ENCODE measurements at places on chromosomes 1 and 21. TPM values are rescaled to one million over a fixed set of nuclear protein-coding genes. Genes with fewer than 3 reads are reported as not detected.

Gene NR1I3
- polyA plus RNA-seq = not detected

Gene KCNJ15
- polyA plus RNA-seq = 0.04 TPM

Gene LAPTM5
- 1,519 TPM for polyA plus RNA-seq

Gene G0S2
- polyA plus RNA-seq = 6.2 TPM

Gene LRRC71
- polyA plus RNA-seq = not detected

Gene PRDM15
- polyA plus RNA-seq = 23.7 TPM

- H3K4me1 ChIP-seq = no peaks in the 10 kb centered on the region
- H3K27me3 ChIP-seq = no peaks in the 10 kb centered on the region
- no peak overlapping the region for H3K27ac ChIP-seq
- H3K4me3 ChIP-seq = no peak overlapping the region
- H3K36me3 ChIP-seq = no peaks in the 10 kb centered on the region
These were observed 305.5 kb downstream of the NFIA start for GRCh38 chr1:61387829-61388228.

DNA sequence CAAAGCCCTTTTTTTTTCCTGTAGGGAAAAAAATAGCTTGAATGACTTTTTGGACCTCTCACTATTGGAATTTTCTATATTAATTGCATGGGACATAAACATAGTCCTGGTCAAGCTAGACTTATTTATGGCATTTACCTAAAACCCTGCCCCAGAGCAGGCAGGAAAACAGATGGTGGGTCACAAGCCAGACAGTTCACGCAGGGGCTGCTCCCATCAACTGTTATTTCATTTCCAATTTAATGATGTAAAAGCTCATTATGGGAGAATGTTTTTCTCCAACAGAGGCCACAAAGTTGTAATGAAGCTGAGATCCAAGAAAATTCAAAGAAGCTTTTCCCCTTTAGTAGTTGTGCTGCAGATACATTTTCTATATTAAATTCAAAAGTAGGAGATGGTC, 99.2 kb downstream of the SGIP1 start:
- no peaks in the 10 kb centered on the region for H3K4me1 ChIP-seq
- H3K36me3 ChIP-seq = no peaks in the 10 kb centered on the region
- H3K27ac ChIP-seq = no peak overlapping the region
- no peak for DNase-seq
- H3K27me3 ChIP-seq = no peaks in the 10 kb centered on the region
- no peak overlapping the region for H3K4me3 ChIP-seq

GRCh38 chr1:206595581-206596318, 16.5 kb downstream of the EIF2D start:
- no peaks in the 10 kb centered on the region for H3K4me1 ChIP-seq
- H3K4me3 ChIP-seq = no peak overlapping the region
- no peak overlapping the region for H3K27ac ChIP-seq
- no peaks in the 10 kb centered on the region for H3K27me3 ChIP-seq
- DNase-seq = no peak

- no peak overlapping the region for H3K27ac ChIP-seq
- no peak for DNase-seq
- H3K4me1 ChIP-seq = no peaks in the 10 kb centered on the region
- no peaks in the 10 kb centered on the region for H3K27me3 ChIP-seq
These were observed 12.6 kb downstream of the PIGP start for GRCh38 chr21:37060296-37060695.

GRCh38 chr1:174408146-174408545, 39.6 kb upstream of the GPR52 start:
- no peaks in the 10 kb centered on the region for H3K4me1 ChIP-seq
- H3K27me3 ChIP-seq = no peaks in the 10 kb centered on the region
- H3K27ac ChIP-seq = no peak overlapping the region
- no peak for DNase-seq
- no peak overlapping the region for H3K4me3 ChIP-seq
- peaks cover 1% of the 10 kb centered on the region for H3K36me3 ChIP-seq

DNA sequence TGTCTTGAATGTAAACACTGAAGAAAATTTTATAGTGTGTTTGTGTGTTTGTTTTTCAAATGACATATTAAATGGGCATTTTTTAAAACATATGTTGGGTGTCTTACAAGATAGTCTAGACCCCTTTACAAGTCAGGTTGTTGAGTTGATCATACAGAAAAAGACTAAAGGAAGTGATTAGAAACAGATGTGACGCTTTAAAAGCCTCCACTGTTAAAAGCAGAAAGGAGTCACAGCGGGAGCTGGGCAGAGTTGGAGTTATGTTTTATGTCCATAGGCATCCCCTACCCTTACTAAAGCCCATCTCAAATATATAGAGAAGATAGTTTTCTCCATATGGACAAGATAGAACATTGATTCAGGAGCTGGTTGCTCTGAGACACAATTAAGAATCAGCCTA, 393.9 kb downstream of the PLPP3 start:
- H3K36me3 ChIP-seq = no peaks in the 10 kb centered on the region
- H3K4me1 ChIP-seq = no peaks in the 10 kb centered on the region
- no peak overlapping the region for H3K4me3 ChIP-seq

GRCh38 chr1:13723810-13724209, 23.8 kb downstream of the PRDM2 start:
- H3K36me3 ChIP-seq = peaks cover 25% of the 10 kb centered on the region
- no peaks in the 10 kb centered on the region for H3K27me3 ChIP-seq

DNA sequence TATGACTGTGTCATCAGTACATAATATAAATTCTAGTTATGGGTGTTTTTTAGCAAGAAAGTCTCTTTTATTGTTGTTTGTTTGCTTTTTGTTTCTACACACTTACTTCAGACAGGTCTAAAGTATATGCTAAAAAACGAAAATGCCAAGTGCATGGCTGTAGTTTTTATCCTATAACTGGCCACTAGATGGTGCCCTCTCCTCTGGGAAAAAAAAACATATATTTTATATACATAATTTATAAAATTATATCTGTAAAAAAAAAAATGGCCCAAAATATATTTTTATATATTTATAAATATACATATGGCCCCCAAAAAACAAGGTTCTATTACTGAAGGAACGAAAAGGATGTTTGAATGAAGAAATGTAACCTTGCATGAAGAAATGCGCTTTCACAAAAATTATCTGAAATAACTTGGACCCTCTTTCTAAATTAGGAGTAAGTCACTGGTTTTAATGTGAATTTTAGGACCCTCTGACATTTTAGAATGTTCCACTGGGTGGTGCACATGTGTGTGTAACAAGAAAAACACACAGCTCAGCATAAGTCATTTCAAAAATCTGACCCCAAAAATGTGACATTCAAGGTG, 93.5 kb downstream of the TTLL7 start:
- no peak overlapping the region for H3K27ac ChIP-seq
- no peaks in the 10 kb centered on the region for H3K36me3 ChIP-seq
- no peak overlapping the region for H3K4me3 ChIP-seq
- DNase-seq = peak; percentile 34
- no peaks in the 10 kb centered on the region for H3K27me3 ChIP-seq
- no peaks in the 10 kb centered on the region for H3K4me1 ChIP-seq

GRCh38 chr21:20882462-20883407, 115.5 kb upstream of the NCAM2 start:
- peak; percentile 2 for DNase-seq
- no peaks in the 10 kb centered on the region for H3K4me1 ChIP-seq
- no peak overlapping the region for H3K27ac ChIP-seq

DNA sequence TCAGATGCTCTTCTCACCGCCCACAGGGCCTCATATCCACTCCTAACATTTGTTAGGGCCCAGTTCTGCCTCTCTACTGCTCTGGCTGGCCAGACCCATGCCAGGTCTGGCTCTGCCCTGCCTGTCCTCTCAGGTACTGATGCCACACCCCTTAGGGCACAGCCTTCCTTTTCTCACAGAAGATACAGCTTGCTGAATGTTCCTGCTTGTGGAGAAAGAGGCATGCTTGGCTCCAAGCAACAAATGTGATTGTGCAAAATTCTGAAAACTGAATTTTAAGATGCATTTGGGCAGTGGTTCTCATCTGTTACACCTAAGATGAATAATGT, 178.1 kb downstream of the TGFBR3 start:
- no peak for DNase-seq
- H3K36me3 ChIP-seq = no peaks in the 10 kb centered on the region
- H3K4me1 ChIP-seq = no peaks in the 10 kb centered on the region
- no peak overlapping the region for H3K4me3 ChIP-seq
- no peak overlapping the region for H3K27ac ChIP-seq

DNA sequence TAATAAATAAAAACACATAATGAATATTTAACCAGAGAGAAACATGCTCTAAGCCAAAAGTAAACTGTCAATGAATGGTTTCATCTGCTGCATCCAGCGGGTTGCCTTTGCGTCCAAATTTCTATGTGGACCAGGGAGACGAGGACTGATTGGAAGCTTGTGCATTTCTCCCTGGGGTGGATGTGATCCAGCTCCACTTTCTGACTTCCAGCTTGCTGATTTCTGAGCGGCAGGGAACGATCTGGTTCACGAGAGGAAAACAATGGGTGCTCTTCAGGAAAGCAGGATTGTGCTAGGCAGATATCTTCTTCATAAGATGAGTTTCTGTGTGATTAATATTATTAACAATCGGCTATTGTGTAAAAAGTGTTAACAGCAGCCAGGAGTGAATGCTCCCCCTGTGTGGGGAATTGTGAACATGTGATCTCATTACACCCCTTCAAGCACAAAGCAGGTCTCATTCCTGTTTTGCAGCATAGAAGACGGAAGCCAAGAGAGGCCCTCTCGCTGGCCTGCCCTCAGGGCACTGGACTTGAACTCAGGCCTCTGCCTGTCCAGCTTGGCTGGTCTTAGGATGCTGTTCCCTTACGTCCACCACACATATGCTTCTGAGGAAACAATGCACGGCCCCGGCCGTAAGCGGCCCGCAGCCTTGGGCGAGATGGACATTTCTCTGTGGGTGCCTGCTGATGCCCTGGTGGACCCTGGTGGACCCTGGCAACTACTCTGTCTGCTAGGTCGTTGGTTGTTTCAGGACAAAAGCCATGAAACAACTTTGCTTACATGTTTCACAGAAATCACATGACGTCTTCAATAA, 183.4 kb upstream of the C1orf174 start:
- H3K27me3 ChIP-seq = no peaks in the 10 kb centered on the region
- H3K4me3 ChIP-seq = no peak overlapping the region
- no peaks in the 10 kb centered on the region for H3K4me1 ChIP-seq
- H3K27ac ChIP-seq = no peak overlapping the region

GRCh38 chr1:248783367-248783766, 27.8 kb upstream of the LYPD8 start:
- H3K27me3 ChIP-seq = no peaks in the 10 kb centered on the region
- no peak overlapping the region for H3K4me3 ChIP-seq
- H3K4me1 ChIP-seq = peaks cover 36% of the 10 kb centered on the region
- H3K27ac ChIP-seq = no peak overlapping the region

Measured in B cell (primary cell).